ENCODE measurements at places on chromosomes 2 and 18. TPM values are rescaled to one million over a fixed set of nuclear protein-coding genes. Genes with fewer than 3 reads are reported as not detected.
A peak's percentile ranks its signal among the peaks of the same experiment; 100 is the strongest.

Gene QPCT
- total RNA-seq = 0.88 TPM

- no peak for DNase-seq
Observed at GRCh38 chr2:122851972-122852531, 1096.6 kb downstream of the TSN start.

DNA sequence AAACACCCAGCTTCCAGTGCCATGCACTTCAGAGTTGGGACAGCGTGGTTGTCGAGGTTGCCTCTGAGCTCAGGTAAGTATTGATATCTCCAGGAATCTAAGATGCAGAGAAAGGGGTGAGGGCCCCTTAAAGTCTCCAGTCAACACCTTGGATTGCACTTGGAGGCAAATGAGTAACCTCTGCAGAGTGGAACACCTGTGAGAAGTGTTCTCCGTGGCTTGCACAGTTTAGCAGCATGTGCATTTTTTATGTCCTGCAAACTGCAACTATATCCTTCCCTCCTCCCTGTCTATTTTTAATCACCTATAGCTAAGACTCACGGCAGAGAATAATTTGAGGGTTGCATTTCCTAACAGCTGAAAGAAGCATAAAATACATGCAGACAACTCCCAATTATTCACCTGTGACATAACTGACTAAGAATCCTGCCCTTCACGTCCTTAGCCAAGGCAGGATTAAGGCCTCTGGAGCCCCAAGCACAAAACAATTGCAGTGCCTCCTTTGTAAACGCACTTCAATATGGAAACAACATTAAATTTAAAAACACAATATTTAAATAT lies 1.6 kb upstream of the ZNF385B start:
- DNase-seq = no peak

Gene TUBA3E
- total RNA-seq = not detected

- no peak for DNase-seq
Observed at GRCh38 chr2:223104336-223105132, 52.5 kb downstream of the KCNE4 start.

DNA sequence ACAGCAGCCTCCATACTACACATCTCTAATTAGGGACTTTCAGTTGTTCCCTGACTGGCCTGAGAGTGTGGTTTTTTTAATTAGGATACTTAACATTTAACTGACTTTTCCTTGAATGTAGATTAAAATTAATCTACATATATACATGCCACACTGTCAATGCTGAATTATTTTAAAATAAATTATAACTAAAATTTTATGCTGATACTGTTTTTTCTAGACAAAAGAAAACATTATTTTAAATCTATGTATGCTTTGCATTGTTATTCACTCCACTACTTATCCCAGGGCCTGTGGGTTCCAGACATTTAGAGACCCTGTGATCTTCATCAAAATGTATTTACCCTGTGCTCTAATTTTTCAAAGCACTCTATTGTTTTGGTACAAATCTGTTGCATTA lies 496.0 kb upstream of the MAP2 start:
- no peak for DNase-seq

Gene ITGB6
- 17.3 TPM for total RNA-seq

DNA sequence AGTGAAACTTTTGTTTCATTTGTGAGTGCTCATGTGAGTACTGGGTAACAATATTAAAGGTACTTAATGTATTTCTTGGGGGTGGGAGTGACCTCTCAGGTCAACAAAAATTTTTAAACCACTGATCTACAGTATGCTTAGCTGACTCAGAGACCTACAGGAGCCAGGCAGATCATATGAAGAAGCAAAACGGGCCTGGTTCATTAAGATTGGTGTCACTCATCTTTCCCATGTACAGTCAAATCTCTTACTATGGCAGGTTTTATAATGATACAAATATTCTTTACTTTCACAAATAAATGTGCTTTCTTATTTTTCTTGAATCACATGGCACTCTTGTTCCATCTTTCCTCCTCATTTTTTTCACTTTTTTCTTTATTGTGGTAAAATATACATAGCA lies 7.7 kb upstream of the TMSB10 start:
- no peak for DNase-seq

Gene UGT1A5
- not detected for total RNA-seq

Gene NDC80
- total RNA-seq = 0.54 TPM

DNA sequence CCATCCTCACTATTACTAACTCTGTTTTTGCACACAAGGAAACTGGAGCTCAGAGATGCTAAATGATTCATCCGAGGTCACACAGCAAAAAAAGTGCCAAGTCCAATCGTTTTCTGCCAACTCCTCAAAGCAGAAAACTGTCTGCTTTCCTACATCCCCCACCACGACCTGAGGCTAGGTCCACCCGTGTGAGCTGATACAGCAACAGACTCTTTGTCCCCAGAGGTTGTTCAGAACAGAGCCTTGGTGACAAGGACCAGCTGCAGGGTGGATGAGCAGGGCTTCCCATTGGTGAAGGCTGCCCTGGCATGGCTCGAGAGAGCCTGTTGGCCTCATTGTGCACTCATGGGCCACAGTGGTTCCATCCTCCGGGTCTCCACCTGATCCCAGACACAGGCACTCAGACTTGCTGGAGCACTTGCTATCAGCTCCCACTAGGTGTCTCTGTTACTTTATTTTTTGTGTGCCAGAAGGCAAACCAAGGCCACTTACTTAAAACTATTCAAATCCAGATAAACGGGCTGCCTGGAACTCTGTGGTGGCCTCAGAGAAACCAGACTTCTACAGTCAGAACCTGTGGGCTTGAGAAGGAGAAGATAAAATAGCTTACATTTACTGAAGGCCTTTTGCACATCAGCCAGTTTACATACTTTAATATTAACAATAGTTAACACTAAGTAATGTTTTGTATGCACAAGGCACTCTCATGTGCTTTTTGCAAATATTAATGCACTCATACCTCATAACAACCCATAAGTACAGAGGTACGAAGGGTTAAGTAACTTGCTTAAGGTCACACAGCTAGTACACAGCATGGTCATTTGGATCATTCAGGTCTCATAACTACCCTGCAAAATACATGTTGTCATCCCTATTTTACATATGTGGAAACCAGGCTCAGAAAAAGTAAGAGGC lies 62.9 kb upstream of the CTIF start:
- DNase-seq = peak; percentile 61

DNA sequence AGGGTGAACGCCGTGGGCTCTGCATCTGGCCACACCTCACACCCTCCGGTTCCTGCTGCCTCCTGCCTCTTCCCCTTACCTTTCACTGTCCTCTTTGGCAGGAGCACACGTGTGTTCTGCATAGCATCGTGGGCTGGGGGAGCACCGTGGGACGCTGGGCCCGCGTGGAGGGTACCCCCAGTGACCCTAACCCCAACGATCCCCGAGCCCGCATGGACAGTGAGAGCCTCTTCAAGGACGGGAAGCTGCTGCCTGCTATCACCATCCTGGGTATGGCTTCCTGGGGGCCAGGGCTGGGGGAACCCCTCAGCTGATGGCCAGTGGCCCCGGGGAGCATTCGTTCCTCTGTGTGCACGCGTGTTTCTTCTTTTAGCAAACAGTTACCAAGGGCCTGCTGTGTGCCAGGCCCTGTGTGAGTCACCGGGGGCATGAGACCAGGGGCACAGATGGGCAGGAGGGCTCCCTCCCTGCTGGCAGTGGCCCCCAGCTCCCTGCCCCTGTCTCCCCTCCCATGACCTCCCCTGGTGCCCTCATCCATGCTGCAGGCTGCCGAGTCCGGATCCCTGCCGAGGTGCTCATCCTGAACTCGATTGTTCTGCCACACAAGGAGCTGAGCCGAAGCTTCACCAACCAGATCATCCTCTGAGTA lies 7.6 kb downstream of the GMPPA start:
- DNase-seq = no peak

Gene ARHGAP15
- total RNA-seq = 16.6 TPM

GRCh38 chr18:57841568-57841967 lies 38.5 kb upstream of the ATP8B1 start:
- no peak for DNase-seq

DNA sequence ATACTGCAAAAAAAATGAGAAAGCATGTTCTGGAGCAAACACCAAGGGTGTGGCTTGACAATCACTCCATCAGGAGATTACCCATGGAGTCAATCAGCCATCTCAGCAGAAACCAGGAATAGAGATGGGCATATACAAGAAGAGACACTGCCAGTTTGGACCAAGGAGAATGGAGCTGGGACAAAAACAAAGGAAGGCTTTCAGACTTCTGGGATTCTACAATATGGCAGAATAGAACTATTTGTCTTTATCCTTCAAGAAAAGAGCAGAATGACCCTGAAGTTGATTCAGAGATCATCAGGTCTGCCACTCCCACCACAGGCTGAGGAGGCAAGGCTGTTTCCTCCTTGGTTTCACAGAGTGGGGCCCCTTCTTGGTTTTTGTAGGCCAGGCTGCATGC lies 48.2 kb upstream of the KIF5C start:
- no peak for DNase-seq

DNA sequence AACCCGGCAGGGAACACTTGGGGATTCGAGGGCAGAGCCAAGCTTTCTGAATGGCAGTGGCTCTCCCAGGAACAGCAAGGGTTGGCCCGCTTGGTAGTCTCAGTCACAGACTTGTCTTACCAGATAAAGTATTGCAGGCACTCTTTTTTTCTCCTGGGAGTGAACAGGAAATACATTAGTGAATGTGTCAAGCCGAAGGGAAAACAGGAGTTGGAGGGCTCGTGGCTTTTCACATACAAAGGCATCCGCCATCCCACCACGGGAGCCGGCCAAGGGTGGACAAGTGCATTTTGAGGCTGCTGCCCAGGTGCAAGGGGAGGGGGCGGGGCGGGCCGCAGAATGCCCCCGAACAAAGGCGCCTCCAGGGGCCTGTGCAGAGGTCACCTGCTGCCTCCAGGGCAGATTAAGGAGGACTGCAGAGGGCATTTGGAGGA lies 163.3 kb upstream of the SIX3 start:
- DNase-seq = peak; percentile 23

Gene SPATA3
- not detected for total RNA-seq

DNA sequence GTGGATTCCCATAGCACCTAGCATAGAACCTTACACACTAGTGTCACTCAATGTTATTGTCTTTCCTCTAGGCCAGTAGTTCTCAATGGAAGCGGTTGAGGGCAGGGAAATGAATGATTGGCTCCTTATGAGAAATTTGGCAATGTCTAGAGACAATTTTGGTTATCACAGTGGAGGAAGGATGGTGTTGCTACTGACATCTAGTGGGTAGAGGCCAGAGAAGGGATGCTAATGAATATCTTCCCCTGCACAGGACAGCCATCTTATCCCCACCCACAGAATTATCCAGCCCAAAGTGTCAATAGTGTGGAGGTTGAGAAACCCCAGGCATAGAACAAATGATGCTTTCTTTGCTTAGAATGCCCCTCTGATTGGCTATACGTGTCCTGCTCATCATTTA lies 15.8 kb downstream of the C18orf63 start:
- no peak for DNase-seq

Gene CYP27A1
- total RNA-seq = 68.5 TPM

DNA sequence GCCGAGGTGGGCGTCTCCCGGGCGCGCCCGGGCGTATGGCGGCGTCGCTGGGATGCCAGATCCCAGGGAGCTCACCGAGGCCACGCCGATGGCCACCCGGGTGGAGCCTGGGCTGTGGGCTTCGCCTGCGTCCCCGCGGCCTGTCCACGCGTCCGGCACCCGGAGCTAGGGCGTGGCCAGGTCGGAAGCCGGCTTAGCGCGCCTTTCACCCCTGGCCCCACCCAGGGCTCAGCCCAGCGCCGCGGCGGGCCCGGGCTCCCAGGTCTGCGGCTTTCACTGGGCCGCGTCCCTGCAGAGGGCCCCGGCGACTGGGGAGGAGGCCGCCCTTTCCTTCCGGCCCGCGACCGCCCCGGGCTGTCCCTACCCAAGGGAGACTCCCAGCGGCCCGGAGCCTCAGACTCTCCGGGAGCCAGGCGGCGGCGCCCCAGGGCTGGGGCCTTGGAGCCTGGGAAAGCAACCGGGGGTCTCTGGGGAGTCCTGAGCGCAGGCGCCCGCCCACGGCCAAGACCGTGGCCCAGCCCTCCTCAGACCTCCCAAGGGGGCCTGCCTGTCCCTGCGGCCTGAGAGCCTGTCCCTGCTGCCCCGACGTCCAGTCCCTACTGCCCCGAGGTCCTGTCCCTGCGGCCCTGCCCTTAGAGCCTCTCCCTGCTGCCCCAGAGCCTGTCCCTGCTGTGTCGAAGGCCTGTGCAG lies 36.3 kb upstream of the ITM2C start:
- DNase-seq = no peak

GRCh38 chr2:102033031-102033749 lies 41.4 kb downstream of the IL1R2 start:
- DNase-seq = peak; percentile 68

Gene KIF5C
- 2.2 TPM for total RNA-seq

GRCh38 chr2:4947911-4948310 lies 744.3 kb upstream of the SOX11 start:
- DNase-seq = no peak

Gene CCDC88A
- 15.7 TPM for total RNA-seq

Gene TMEM17
- total RNA-seq = 1.8 TPM

All from Peyer's patch (tissue), 4 donors.